ENCODE measurements at places on chromosomes 7 and 10.

DNA sequence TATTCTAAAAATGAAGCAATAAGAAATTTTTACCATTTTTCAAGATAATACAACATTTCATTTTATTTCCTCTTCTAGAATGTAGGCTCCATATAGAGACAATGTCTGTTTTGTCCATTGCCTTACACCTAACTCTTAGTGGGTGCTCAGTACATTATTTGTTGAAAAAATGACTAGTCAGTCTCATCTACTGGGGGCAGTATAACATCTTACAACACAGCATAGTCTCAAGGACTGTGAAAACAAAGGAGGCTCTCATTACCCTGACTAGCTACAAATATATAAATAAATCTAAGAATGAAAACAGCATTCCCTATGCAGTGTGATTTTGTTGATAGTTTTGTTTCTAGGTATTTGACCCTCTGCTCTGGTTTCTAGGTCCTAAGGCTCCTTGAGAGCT is 11.6 kb downstream of the CRPPA start:
- no peak for DNase-seq

DNA sequence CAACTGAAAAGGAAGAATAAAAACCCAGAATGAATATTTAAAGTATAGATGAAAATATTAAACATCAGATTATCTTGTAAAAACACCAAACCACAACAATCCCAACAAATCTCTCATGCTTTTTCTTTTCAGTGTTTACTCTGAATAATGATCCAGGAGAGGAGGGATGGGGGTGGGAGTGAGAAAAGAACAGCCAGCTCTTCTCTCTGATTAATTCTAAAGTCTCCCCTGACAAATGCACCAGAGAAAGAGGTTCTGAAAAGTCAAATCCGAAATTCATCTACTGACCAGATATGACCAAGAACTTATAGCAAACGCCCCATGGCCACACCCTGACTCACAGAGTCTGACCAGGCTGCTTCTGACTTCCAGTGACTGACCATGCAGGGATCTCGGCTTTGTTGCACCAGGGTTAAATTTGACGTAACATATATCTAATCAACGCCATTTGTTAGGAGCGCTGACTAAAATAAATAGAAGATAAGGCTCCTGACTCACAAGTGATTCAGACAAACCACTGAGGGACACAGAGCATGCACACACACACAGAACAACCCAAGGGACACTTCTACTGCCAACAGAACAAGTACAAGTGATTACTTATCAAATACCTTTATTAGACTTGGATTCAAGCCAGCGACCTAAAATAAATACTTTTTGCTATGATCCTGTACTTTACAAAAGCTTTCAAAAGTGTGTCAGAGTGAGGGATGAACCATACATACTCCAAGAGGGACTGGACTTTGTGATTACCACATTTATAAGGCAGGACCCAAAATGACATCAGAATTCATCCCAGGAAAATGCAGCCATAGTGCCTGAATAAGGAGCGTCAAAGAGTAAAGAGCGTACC is 9.3 kb upstream of the SPOCK2 start:
- DNase-seq: no peak

- no peak for DNase-seq
Measured at GRCh38 chr10:113865901-113866300, 11.4 kb downstream of the NHLRC2 start.

DNA sequence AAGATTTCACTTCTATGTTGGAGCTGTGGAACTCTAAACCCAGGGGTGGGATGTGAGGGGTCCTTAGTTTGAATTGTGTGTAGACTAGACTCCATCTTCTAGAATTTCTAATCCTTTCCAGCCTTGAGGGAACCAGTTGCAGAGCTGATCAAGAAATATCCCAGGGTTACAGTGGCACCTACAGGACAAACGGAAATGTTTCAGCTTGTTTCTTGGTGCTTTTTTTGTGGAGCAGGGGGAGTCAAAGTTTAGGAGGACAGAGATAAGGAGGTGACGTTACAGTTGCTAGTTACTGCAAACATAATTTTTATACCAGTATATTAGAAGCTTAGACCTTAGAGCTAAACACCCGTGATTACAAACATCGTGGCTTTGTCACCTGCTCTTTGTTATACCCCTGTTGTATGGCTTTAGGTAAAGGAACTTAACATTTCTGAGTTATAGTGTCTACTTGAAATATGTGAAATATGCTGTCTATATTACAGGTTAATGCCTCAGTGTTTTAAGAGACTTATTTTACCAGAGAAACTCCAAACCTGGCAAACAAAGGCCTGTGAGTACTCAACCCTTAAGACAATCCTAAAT is 84.5 kb upstream of the DYNC1I1 start:
- no peak for DNase-seq

- DNase-seq: peak; percentile 89
Measured at GRCh38 chr10:95656291-95657164, at the start of gene ALDH18A1. Gene ALDH18A1 (minus strand): TSS chr10:95656711. CDS start chr10:95653377, 3,334 bp downstream.

- no peak for DNase-seq
Measured at GRCh38 chr7:17311952-17312351, 13.5 kb downstream of the AHR start.

- no peak for DNase-seq
Measured at GRCh38 chr10:1648648-1649047, 88.7 kb downstream of the ADARB2 start.

- DNase-seq: no peak
Measured at GRCh38 chr7:144105211-144105610, 4.2 kb upstream of the OR2A2 start.

DNA sequence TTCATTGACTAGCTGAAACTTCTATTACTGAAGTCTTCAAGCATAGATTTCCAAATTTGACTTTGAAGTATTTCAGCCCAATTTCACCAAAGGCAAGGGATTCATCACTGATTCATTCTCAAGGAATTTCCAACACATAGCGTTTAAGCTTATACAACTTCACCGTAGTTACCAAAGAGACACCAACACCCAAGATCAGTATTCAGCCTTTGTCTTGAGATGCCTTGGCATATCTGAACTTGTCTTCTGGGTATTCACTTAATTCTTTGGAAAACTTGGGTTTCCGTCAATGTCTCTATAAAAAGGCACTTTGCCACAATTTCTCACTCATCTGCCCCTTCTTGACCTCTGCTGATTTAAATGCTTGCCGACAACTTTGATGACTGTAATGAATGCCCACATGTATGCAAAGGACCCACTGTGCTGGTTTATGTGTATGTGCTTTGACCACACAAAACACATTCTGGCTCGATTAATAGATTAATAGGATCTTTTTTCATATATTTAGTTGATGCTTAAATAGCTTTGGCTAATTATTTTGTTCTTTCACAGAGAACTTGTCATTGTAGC is 49.6 kb downstream of the TES start:
- DNase-seq: no peak

- no peak for DNase-seq
Measured at GRCh38 chr7:13165854-13166253, 478.4 kb downstream of the ARL4A start.

DNA sequence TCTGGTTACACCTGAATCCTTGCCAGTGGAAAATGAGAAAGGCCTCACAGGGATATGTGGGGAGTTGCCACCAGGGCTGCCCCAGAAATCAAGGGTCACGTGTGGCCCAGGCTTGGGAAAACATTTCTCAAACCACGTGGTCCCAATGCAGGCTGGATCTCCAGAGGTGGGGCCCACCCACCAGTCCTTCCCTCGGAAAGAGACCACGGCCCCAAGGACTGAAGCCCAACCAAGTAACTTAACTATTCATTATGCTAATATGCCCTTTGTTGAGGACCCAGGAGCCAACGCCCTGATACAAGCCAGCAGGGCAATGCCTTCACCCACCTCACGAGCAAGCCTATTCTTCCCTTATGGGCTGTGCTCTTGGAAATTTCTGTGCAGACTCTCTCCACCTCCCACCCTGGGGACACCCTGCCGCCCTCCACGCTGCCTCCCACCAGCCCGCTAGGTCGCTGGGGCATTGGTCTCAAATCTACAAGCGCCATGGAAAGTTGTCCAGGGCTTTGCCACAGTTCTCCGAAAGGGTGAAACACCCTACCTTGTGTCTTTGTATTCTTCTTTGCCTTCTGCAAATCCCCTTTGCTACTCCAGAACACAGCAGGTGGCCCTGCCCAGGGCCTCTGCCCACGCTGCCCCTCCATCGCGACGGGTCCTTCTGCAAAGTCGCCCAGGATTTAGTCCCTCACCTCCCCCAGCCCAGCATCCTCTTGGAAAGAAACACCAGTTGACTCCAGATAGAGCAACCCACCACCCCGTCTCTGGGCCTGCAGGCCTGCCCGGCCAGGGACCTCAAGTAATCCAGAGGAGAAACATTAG is 8.8 kb downstream of the TNS3 start:
- DNase-seq: no peak

DNA sequence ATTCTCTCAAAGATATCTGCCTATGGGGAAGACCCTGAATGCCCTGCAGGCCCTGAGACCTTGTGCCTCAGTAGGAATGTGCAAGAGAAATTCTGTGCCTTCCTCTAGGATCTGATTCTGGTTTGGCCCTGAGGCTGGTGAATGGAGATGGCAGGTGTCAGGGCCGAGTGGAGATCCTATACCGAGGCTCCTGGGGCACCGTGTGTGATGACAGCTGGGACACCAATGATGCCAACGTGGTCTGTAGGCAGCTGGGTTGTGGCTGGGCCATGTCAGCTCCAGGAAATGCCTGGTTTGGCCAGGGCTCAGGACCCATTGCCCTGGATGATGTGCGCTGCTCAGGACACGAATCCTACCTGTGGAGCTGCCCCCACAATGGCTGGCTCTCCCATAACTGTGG is 15.7 kb downstream of the DMBT1 start:
- DNase-seq: no peak

GRCh38 chr10:101438881-101439391 is 85.0 kb downstream of the BTRC start:
- no peak for DNase-seq

DNA sequence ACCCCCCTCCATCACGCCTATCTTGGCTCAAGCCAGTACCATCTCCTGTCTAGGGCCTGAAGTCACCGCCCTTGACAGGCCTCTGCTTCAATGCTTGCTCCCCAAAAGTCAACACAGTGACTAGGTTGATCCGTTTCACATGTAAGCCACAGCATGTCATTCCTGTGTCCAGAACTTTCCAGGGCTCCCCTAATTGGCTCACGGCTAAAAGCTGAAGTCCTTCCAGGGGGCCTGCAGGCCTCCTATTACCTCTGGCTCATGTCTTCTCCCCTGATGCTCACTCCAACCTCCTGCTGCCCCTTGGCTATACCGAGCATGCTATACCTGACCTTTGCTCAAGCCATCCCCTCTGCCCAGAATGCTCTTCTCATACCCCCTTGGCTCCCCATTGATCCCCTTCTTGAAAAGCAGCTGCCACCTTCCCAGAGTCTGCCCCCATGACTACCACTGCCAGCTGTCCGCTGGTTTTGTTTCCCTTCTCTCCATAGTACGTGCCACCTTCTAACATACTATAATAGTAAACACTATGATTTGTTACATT is 39.1 kb downstream of the CPXM2 start:
- DNase-seq: no peak

- DNase-seq: no peak
Measured at GRCh38 chr7:93927585-93927984, 6.0 kb downstream of the GNG11 start.

DNA sequence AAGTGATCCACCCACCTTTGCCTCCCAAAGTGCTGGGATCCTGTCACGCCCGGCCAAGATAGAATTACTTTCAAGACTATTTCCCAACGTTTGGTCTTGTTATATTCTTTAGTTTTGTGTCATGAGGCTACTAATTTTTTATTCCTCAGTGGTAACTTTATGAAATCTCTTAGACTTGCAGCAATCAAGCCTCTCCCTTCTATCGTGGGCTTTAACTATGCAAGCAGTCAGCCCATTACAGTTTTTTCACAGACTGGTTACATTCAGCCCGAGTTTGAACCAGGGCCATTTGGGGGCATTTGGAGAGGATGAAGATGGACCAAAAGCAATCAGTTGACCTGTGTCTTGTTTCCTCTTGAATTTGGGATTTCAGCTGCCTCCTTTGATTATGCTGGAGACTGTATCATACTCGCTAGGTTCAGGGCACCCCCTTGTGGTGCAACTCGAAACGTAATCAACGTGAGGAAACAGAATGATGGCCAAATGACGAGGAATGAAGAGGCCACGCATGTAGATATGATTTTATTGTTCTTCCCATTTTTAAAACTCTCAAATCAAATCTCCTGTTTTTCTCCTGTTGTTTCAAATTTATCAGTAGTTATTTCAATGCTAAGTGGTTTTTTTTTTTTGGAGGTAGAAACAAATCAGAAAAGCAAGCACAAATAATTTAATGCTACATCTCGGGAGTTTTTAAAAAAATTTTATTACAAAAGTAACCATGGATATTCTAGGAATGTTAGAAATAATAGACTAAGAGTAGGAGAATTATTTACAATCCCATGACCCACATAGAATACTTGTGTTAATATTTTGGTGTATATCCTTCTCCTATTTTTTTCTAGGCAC is 151.6 kb downstream of the KIAA1217 start:
- no peak for DNase-seq

GRCh38 chr7:24024276-24025068 is 259.5 kb upstream of the NPY start:
- DNase-seq: no peak

GRCh38 chr10:77417806-77418640 is 219.6 kb downstream of the KCNMA1 start:
- no peak for DNase-seq

GRCh38 chr7:30526163-30526562 is 21.5 kb upstream of the GGCT start:
- no peak for DNase-seq
